Left ventricle myocardium superior (tissue), 1 donor: ENCODE measurements at places on chromosomes 6 and 20.

DNA sequence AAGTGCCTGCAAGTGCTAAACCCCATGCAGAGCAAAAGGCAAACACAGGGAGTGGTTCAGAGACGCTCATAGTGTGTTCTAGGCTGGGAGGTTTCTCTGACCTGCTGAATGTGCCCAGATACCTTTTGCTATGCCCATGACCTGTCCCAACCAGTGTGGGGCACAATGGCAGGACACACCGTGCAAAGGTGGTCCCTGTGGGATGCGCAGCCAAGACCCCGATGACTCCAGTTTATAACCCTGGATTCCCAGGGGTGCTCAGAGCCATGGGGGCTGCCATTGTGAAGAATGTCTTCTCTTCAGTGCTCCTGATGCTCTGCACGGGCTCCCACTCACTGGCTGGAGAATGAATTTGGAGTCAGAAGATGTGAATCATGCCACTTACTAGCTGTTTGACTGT is 2.2 kb upstream of the NINL start:
- DNase-seq = no peak

DNA sequence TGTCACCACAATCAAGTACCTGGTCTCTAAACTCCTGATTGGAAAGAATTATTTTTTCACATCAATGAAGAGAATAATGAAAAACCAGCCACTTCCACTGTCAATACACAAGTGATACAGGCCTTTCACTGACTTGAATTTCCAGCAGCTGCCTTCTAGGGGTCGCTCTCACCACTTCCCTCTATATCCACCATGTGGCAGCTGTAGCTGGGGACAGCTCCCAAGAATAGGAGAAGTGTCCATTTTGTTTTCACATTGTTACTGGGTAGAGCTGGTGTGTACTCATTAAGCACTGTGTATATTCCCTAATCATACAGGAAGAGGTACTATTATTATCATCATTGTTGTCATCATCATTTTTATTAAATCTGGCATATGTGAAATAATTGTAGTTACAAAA is 438.4 kb upstream of the SPTLC3 start:
- no peak for DNase-seq

GRCh38 chr20:62741191-62741691 is 32.6 kb downstream of the NTSR1 start:
- no peak for DNase-seq

DNA sequence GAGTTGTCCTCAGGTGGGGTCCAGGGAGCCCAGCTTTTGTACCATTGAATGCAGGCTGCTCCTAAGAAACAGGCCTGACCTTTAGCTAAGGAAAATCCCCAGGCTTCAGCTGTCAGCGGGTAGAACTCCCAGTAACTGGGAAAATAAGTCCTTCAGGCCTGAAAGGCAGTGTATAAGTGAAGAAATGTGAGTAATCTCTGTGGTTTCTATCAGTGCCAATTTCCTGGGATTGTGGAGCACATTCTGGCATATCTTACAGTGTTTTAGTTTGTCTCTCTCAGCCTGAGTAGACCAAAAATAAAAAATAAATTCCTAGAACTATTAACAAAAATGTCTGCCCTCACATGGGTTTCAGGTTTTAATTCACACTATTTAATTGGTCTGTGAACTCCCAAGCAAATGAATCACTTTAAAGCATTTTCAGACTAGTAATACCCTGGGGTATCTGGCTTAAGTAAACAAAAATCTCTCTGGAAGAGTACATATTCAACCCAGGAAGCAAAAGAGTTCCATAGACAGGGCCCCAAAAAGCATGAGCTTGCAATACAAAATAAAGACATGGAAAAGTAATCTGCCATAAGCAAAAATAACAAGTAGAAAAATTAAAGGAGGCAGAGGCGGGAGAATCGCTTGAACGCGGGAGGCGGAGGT is 566.2 kb upstream of the NOX3 start:
- no peak for DNase-seq

- no peak for DNase-seq
Observed at GRCh38 chr6:51866867-51867266, 220.5 kb downstream of the PKHD1 start.

DNA sequence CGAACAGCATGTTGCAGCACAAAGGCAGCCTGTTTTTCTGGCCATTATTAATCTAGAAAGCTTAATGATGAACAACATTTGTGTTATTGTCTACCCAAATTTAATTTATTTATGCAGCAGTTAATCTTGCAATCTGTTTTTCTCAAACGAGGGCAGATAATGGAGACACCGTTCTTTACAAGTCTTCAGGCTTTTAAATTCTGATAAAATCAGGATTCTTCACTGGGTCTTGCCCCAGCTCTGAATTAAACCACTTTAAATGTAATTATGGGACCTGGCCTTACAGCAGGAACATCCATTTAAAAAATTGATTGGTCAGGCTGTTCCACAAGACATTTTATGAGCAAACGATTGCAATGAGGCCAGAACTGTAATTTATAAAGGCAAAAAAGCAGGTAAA is 26.5 kb upstream of the INSM1 start:
- DNase-seq = no peak

- no peak for DNase-seq
Observed at GRCh38 chr6:90496258-90497016, 90.4 kb downstream of the MAP3K7 start.

DNA sequence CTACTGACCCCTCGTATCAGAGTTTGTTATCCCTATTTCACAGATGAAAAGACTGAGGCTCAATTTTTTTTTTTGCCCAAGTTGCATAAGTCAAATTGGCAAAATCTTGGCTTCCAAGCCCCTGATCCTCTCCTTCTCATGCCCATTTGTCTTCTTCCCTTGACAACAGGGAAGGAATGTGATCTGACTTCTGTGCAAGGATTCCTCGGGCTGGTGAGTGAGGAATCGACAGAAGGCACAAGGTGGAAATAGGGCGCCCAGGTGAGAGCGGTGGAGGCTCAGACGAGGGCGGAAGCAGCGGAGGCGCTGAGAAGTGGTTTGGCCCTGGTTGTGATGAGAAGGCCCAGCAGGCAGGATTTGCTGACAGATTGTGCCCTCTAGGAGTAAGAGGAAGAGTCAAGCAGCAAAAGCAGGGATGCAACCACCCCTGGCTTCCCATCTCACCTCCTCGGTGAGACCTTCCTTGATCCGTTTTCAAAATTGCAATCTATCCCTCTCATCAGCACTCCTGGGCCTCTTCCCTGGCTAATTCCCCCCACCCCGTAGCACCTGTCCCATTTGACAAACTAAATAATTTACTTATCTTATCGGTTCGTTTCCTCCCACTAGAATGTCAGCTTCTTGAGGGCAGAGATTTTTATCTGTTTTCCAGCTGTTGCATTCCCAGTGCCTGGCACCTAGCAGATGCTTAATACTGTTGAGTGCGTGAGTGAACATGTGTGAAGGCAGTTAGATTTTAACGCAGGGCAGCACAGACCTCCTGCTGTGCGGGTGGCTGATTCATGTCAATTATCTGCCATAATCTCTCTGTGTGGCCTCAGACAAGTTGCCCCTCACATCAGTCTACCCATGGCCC is 3.7 kb upstream of the SIRPA start:
- DNase-seq = no peak

DNA sequence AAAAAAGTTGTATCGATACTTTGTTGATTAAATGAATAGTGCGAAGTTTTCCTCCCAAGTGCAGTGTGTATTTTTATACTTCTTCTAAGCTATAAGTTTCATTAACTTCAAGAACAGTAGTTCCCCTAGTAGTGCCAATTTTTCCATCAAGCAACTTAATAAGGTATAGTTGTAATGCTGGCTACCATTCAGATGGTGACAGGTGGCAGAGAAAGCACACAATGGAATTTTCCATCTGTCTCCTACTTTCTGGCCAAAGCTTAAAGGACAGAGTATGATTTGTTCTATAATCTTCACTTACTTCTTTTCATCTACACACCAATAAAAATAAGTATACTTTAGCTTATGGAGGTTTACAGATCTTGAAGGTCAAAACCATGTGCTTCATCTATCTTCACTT is 431.1 kb downstream of the NKAIN2 start:
- DNase-seq = no peak
